ENCODE measurements at places on chromosomes 5 and 9.

DNA sequence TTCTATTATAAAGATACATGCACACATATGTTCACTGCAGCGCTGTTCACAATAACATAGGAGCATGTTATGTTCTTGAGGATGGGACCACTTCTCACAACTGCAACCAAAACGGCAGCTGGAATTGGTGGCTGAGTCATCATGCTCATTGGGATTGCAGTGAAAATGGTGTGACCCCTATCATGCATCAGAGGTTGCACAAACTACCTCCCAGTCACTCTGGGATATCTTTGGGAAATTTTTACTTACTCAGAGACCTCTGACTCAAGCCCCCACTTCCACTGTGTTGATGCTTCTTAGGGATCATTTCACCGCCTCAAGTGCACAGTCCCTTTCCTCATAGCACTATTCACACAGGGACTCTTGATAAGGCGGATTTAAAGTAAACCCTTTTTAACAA, 474.1 kb downstream of the BNC2 start:
- DNase-seq: no peak

DNA sequence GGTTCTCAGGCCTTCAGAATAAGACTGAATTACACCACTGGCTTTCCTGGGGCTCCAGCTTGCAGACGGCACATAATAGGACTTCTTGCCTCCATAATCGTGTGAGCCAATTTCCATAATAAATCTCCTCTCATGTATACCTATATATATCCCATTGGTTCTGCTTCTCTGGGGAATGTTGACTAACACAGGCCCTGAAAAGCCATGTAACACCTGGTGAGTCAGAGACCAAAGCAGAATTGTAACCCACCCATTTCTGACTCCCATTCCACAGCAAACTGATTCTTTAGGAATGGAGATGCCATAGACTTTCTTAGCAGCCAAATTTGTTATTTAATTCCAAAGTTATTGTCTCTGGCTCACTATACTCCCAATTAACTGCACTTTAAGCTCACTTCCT, 85.4 kb upstream of the AGXT2 start:
- DNase-seq: no peak

DNA sequence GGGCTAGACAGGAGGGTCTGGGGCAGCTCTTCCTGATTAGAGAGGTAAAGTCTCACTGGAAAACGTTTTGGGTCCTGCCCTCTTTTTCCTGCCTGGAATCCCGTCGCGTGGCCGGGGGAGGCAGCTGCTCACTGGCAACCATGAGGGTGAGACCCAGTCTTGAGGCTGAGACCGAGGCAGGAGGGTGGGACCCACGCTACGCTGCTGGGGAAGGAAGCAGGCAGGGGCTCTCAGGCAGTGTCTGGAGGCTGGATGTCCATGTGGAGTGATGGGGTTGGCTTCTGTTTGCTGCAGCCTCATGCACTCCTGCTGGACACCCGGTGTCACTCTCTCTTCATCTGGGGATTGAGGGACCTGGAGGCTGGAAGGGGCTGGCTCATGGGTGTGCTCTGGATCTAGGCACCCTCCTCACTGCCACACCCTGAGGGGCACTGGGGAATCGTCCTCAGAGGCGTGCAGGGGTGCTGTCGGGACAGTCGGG, 11.3 kb upstream of the SLC2A6 start:
- no peak for DNase-seq

DNA sequence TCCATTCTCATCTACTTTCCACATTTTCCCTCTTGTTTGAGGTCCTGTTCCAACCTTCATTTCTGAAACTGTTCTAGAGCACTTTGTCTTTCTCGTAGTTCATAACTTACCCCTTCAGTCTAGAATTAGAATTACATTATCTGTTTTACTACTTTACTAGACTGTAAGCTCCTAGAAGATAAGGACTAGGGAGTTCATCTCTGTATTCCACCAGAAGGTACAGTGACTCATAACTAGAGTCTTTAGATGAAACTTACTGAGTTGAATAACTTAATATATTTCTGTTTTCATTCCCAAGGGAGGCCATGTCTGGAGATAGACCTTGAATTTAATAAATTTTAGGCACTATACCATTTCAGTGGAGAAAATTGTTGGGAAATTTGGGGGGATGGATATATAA, 38.7 kb downstream of the G3BP1 start:
- DNase-seq: no peak

DNA sequence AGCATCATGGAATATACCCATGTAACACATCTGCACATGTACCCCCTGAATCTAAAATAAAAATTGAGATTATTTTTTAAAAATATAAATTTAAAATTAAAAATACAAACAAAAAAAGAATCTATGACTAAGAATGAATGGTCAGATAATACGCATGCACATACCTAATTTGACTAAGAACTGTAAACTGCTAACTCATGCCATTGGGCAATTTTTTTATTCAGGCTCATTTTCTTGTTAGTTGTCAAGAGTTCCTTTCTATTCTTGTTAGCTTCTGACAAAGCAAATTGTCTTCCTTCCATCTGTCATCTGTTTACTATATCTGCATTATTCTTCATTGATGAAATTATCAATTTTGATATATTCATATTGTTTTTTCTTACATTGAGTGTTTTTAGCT, 69.5 kb upstream of the HAND1 start:
- DNase-seq: peak; percentile 45

GRCh38 chr5:119521232-119521631, 68.9 kb downstream of the HSD17B4 start:
- DNase-seq: no peak

DNA sequence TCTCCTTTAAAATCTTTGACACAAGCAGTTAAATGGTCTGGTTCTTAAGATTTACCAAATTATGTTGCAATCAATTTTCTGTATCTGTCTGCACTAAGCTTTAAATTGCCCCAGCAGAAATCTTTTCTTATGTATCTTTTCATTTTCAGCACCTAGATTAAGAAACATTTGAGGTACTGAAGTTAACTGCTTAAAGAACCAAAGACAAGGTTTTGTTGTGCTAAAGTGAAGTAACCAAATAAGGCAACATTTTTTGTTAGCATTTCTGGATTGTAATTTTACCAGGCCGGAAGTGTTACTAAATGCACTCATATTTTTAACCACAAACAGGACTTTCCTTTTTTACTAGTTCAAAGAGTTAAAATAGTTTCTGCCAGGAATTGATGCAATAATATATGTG, 24.1 kb upstream of the MTAP start:
- peak; percentile 36 for DNase-seq

GRCh38 chr5:31823472-31823871, 184.5 kb downstream of the PDZD2 start:
- peak; percentile 85 for DNase-seq

- no peak for DNase-seq
These were observed 22.1 kb downstream of the GFPT2 start for GRCh38 chr5:180330810-180331646.

DNA sequence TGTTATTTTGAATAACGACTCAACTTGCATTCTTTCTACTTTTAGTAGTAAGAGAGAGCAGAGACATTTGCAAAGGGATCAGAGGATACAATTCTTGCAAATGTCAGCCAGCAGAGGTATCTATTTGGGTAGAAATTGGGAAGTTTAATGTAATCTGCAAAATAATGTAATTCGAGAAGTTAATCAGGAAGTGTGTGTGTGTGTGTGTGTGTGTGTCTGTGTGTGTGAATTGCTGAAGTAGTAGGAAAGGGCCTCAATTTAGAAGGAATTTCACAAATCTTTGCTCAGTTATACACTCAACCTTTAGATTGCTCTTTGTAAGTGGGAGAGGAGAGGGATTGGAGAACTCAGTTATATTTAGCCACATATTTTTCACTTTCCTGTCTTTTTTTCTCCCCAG, 11.0 kb upstream of the IFNA1 start:
- peak; percentile 38 for DNase-seq

GRCh38 chr5:179348843-179349242, 3.6 kb upstream of the ADAMTS2 start:
- DNase-seq: no peak

GRCh38 chr5:180683220-180683922, 34.0 kb upstream of the FLT4 start:
- no peak for DNase-seq

DNA sequence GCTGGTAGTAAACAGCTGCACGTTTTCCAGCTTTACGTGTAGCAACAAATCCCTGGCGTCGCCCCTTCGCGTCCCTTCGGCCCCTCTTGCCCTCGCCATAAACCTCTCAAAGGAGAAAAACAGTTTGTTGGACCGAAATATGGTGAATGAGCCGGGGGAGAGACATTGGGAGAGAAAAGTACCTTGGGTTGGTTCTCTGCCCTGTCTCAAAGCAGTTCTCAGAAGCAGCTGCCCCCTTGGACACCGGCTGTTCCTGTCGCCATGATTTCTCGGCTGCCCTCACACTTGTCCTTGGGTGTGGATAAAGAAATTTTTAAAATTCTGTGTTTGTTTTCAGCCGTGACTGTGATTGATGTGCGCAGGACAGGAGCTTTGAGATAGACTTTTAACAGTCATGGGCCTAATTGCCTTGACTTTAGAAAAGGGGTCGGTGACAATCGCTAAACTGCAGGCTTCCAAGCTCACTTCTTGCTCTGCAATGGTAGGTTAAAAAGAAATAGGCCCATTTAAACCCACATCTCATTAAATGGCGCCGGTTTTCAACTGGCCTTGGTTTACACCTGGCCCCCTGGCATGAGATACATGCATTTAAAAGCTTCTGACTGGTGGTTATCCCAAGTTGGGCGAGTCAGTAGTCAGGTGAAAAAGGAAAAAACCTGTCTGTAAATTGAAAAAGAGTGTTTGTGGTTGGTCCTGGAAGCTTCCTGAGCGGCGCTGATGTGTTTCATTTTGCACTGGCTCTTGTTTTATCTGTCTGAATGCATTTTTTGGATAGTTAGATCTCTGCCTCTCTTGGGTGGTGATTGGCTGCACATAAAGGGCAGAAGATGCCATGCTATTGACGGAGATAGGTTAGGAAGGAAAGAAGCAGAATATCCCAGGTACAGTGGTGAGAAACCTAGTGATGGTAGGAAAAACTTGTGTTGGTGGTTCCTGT, 983 bp downstream of the RCL1 start:
- DNase-seq: no peak
